ENCODE measurements at places on chromosomes 12 and 14.

DNA sequence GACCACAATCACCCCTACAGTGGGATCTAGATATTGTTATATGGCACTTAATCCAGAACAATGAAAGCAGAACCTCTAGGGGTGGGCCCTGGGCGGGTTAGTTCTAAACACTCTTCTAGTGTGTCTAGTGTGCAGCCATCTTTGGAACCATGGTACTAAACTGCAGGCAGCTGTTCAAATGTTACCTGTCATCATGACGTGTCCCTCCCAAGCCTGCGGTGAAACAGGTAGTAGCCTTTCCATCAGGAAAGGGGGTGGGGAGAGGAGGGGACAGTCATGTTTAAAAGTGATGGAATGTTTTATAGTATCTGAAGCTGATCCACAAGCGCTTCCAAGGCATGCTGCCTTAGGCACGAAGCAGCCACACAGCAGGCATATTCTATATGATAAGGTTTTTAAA is 122.6 kb upstream of the SLC35F4 start:
- DNase-seq: no peak

- DNase-seq: no peak
Measured at GRCh38 chr12:108102363-108102762, 26.7 kb upstream of the WSCD2 start.

GRCh38 chr12:23025372-23026016 is 400.5 kb downstream of the ETNK1 start:
- no peak for DNase-seq

DNA sequence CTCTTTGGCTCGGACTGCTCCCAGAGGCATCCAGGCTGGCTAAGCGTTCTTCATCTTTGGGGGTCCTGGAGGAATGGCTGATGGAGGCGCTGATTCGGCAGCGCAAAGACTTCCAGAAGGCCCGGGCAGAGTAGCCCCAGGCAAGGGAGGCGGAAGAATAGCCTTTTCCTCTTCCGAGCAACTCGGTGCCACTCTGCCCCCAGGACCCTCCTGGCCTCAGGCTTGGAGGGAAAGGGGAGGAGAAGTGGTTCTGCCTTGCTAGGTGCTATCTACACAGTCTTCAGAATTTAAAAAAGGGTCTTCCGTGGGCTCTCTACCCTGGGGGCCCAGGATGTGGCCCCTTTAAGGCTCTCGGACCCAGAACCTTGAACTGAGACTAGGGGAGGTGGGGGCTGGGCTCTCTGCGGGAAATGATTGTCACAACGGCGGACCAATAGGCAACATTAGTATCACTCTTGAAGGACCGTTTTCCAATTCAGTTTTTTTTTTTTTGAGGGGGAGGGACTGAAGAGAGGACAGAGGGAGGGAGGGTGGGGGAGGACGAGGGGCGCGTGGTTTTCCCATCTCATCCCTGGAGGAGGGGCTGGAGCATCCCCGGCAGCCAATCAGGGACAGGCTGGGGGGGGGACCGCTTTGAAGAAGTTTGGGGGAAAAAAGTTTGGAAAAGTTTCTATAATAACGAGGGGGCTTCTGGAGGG is at the start of gene NFATC4:
TSS of gene NFATC4 (plus strand) at position 671 of the 698 bp plus-strand sequence. CDS start 157 bp downstream, outside the sequence.
- peak; percentile 92 for DNase-seq

- DNase-seq: no peak
Measured at GRCh38 chr12:126343321-126343720, 1278.1 kb downstream of the AACS start.

DNA sequence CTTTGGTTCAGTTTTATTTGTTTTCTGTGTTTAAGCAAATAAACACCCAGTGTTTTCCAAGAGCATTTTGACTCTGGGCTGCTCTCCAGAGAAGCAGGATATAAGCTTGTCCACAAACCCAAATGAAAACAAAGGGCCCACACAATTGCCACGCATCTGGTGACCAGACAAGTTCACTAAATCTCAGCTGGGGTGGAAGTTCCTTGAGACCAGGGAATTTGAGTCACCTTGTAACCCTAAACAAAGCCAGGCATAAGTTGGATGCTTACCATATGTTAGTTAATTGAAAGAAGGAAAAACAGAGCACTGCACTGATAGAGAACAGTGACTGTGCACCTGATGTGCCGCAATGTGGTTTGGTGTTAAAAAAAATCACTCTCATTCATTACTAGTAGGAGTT is 1.6 kb upstream of the TXNRD1 start:
- no peak for DNase-seq

DNA sequence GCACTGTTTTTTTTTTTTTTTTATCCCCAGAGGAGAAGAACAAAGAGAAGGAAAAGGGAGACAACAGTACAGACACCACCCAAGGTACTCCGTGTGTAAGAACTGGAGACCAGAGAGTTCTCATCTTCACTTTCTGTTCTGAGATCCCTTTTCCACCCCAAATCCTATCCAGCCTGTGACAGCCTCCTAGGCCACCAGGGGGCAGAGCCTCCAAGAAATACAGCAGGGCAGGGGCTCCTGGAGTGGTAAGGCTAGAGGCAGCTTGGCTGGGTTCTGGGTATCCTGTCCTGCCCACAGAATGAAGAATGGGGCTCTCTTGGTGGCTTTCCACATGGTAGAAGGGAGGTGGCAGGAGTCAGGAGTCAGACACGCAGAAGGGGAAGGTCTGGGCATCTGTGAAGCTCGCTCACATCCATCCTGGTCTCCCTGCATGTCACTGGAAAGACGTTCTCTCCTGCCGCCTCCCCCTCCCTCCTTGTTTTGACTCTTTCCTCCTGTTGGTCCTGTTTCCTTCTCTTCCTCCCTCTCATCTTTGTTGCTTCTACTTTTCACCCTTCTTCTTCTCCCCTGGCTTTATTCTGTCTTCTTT is 12.0 kb downstream of the CLSTN3 start:
- DNase-seq: no peak

- no peak for DNase-seq
Measured at GRCh38 chr12:88994971-88995370, 357.3 kb downstream of the DUSP6 start.

- DNase-seq: no peak
Measured at GRCh38 chr12:112514456-112514855, 95.7 kb downstream of the PTPN11 start.

- no peak for DNase-seq
Measured at GRCh38 chr14:35043046-35043445, 3.0 kb upstream of the FAM177A1 start.

All from ascending aorta (tissue), 2 donors.